Adrenal gland (tissue), 19 donors: ENCODE measurements at places on chromosomes 3 and 15.

DNA sequence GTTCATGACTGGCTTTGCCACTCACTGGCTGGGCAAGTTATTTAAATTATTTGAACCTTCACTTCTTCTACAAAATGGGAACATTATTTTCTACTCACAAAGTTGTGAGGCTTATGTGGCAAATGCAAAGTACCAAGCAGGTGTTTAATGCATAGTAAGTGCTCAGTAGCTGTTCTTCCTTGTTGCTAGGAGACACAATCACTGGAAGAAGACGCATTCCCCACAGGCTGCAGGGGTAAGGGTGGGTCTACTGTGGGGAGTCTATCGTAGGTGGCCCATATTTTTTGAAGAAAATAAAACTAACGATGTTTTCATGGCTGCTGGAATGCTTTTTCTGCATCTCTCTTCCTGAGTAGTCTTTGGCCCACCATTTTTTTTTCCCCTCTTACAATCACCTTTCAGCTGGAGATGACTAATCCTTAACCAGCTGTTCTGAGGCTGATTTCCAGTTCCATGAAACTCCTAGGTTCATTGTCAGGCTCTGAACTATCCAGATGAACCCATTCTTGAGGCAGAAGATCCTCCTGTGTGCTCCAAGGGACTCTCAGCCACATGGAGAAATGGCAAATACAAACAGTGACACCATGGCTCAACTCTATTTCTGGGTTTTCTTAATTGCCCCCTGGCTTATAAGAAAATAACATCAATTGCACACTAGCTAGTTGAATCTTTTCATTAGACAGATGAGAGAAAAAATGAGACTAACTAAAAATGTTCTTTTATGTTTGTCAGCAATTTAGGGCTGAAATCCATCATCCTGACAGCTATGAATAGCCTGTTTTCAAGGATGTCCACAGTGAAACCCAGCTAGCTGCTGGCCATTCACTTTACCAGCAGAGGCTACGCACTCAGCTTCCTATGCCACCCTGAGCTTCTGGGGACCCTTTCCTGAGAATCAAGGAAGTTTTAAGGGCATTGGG is 108.3 kb upstream of the ETV5 start:
- H3K4me1 ChIP-seq, result peaks cover 46% of the 10 kb centered on the region
- no peaks in the 10 kb centered on the region for H3K27me3 ChIP-seq
- no peak for DNase-seq
- no peaks in the 10 kb centered on the region for H3K36me3 ChIP-seq
- H3K4me3 ChIP-seq, result no peak overlapping the region

DNA sequence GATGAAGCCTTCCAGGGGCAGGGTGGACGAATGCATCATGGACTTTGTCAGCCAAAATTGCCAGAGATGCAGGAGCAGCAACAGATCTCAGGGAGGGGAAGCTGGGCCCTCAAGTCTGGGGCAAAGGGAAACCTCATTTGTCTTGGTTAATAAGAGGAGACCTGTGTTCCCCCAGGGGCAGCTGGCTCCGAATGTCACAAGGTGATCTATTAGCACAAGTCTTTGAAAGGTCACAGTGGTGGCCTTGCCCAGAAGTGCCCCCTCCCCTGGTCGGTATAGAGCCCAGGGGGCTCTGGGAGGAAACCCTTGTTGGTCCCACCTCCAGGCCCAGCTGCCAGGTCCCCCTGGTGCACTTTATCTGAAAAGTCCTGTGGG is 46.2 kb downstream of the ABTB1 start:
- H3K4me1 ChIP-seq, result peaks cover 10% of the 10 kb centered on the region
- no peak overlapping the region for H3K4me3 ChIP-seq
- H3K36me3 ChIP-seq, result no peaks in the 10 kb centered on the region
- DNase-seq, result no peak
- no peaks in the 10 kb centered on the region for H3K27me3 ChIP-seq
- no peak overlapping the region for H3K27ac ChIP-seq

DNA sequence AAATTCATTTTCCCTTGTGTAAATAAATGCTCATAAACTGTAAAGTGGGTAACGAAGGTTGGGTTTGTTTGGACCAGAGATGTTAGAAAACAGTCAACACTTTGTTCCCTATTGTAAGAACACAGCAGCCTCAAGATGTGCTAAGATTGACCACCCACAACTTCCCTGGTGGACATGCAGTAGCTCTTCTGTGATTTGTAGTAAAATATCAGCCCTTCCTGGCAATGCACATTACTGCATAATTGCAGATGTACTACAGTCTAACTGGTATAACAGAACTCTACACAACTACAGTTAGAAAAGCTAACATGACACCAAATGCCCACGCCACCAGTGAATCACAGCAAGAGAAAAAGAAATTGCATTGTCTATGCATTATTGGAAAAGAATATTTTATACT is 129.4 kb downstream of the FGF12 start:
- no peak overlapping the region for H3K27ac ChIP-seq
- H3K27me3 ChIP-seq, result no peaks in the 10 kb centered on the region
- DNase-seq, result no peak
- no peak overlapping the region for H3K4me3 ChIP-seq

DNA sequence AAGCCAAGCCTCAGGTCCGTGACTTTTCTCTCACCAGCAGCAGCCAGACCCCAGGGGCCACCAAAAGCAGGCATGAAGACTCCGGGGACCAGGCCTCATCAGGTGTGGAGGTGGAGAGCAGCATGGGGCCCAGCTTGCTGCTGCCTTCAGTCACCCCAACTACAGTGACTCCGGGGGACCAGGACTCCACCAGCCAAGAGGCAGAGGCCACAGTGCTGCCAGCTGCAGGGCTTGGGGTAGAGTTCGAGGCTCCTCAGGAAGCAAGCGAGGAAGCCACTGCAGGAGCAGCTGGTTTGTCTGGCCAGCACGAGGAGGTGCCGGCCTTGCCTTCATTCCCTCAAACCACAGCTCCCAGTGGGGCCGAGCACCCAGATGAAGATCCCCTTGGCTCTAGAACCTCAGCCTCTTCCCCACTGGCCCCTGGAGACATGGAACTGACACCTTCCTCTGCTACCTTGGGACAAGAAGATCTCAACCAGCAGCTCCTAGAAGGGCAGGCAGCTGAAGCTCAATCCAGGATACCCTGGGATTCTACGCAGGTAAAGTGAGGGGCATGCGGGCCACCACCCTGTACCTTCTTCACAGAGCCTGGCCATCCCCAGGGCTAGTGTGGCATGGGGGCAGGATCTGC is 12.0 kb upstream of the ABTB1 start:
- H3K27ac ChIP-seq, result no peak overlapping the region
- H3K36me3 ChIP-seq, result no peaks in the 10 kb centered on the region
- H3K4me3 ChIP-seq, result no peak overlapping the region
- no peaks in the 10 kb centered on the region for H3K27me3 ChIP-seq
- H3K4me1 ChIP-seq, result peaks cover 9% of the 10 kb centered on the region

GRCh38 chr15:62913246-62913645 is 129.3 kb upstream of the TPM1 start:
- H3K4me1 ChIP-seq, result no peaks in the 10 kb centered on the region

GRCh38 chr3:115498898-115499297 is 124.4 kb upstream of the GAP43 start:
- no peaks in the 10 kb centered on the region for H3K36me3 ChIP-seq
- H3K27ac ChIP-seq, result no peak overlapping the region
- H3K27me3 ChIP-seq, result no peaks in the 10 kb centered on the region

- no peak for DNase-seq
- H3K36me3 ChIP-seq, result no peaks in the 10 kb centered on the region
- H3K27me3 ChIP-seq, result peaks cover 57% of the 10 kb centered on the region
- H3K4me1 ChIP-seq, result no peaks in the 10 kb centered on the region
- no peak overlapping the region for H3K27ac ChIP-seq
These were observed 6.3 kb downstream of the BNC1 start for GRCh38 chr15:83278191-83278590.

GRCh38 chr15:69215314-69216035 is 55.0 kb downstream of the GLCE start:
- no peak overlapping the region for H3K4me3 ChIP-seq
- H3K27ac ChIP-seq, result no peak overlapping the region
- H3K27me3 ChIP-seq, result no peaks in the 10 kb centered on the region
- no peak for DNase-seq

DNA sequence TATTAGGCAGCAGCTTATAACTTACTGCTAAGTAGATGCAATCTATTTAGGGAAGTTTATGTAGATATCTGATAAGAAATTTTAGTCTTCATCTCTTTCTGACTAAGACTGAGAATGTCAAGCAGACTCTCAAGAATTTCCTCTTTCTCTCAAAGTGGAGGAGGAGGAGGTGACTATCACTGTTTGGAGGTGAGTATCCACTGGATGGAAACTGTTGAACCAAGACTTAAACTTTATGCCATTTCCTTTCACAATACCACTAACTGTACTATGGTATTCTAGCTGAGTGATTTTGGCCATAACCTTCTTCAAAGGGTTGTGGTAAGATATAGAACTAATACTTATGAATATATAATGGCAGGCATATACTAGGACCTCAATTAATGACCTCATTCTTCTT is 64.6 kb downstream of the TPRG1 start:
- H3K4me3 ChIP-seq, result no peak overlapping the region
- DNase-seq, result no peak
- no peaks in the 10 kb centered on the region for H3K36me3 ChIP-seq
- no peaks in the 10 kb centered on the region for H3K27me3 ChIP-seq
- peaks cover 11% of the 10 kb centered on the region for H3K4me1 ChIP-seq

- H3K27me3 ChIP-seq, result no peaks in the 10 kb centered on the region
- H3K4me1 ChIP-seq, result peaks cover 8% of the 10 kb centered on the region
These were observed 26.4 kb downstream of the PRKCD start for GRCh38 chr3:53187430-53187829.

DNA sequence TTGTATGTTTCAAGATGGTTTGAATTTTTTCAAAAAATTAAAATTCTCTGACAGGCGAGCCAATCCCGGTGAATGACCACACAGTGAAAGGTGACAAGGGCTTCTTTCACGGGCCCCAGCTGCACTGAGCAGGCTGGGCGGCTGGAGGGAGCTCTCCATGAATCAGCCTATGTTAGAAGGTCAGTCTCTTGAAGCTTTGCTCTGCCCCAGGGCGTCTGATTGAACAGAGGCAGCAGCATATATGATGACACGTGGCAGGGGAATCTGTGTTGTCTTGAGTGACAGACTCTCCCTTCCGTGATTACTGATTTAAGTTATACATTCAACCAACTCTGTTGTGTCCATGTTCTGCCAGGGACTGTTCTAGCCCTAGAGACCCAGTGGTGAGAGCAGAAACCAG is 51.5 kb downstream of the ISG20 start:
- no peak overlapping the region for H3K27ac ChIP-seq
- peaks cover 4% of the 10 kb centered on the region for H3K27me3 ChIP-seq
- no peaks in the 10 kb centered on the region for H3K36me3 ChIP-seq

- DNase-seq, result no peak
- H3K4me1 ChIP-seq, result no peaks in the 10 kb centered on the region
- no peak overlapping the region for H3K27ac ChIP-seq
- no peaks in the 10 kb centered on the region for H3K27me3 ChIP-seq
These were observed 1298.6 kb downstream of the SI start for GRCh38 chr3:163779396-163780344.

DNA sequence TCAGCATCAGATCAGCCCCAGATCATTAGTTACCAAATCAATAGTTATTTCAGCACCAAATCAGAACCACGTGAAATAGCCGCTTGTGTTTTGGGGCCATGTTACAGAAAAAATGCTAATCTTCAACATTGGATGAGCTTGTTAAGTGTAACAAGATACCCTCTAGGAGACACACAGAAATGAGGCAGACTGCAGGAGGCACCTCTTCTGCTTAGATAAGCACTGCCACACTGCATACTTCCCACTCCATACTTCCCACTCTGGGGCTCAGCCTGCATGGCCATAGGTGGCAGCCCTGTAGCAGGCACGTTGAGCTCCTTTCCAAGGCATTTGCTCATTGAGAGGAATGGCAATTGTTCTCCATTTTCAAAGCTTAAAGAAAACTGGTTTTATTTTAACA is 73.3 kb downstream of the CHCHD6 start:
- H3K4me3 ChIP-seq, result no peak overlapping the region
- no peak for DNase-seq
- H3K27me3 ChIP-seq, result no peaks in the 10 kb centered on the region
- no peaks in the 10 kb centered on the region for H3K36me3 ChIP-seq

DNA sequence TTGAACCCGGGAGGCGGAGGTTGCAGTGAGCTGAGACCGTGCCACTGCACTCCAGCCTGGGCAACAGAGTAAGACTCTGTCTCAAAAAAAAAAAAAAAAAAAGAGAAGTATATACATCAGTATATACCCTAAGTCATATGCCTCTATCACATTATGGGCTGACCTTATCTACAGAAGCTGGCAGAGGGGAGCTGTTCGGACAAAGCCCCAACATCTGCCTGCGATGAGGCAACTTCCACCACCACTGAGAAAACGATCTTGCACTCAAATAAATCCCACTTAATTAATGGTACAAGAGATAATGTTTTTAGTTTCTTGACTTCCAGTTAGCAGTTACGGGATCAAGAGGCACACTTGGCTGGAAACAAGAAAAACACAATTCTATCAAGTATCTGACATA is 2.2 kb downstream of the GLT8D1 start:
- H3K4me1 ChIP-seq, result peaks cover 33% of the 10 kb centered on the region
- no peak overlapping the region for H3K4me3 ChIP-seq
- H3K27me3 ChIP-seq, result no peaks in the 10 kb centered on the region
- peak overlapping the region; percentile 88 for H3K27ac ChIP-seq
- DNase-seq, result no peak

- no peak overlapping the region for H3K27ac ChIP-seq
- H3K4me1 ChIP-seq, result no peaks in the 10 kb centered on the region
- H3K4me3 ChIP-seq, result no peak overlapping the region
These were observed 5.6 kb downstream of the NRROS start for GRCh38 chr3:196645096-196645495.

DNA sequence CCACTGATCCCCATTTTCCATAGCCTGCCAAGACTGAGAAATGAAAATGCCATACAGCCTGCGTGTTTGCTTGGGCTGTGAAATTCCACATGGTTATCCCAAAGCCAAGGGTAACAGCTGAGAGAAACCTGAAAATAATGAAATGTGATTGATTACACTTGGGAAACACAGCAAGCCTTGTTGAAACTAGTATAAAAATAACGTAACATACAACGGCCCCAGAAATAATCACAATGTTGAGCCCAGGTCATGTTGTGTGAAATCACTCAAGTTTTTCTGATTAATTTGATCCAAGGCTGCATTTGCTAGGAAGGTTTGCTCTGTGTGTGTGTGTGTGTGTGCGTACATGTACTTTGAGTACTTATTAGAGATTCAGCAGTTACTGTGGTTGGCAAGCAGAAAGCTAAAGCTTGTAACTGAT is 269.0 kb downstream of the OXSM start:
- DNase-seq, result no peak
- no peaks in the 10 kb centered on the region for H3K4me1 ChIP-seq
- no peak overlapping the region for H3K4me3 ChIP-seq
- no peaks in the 10 kb centered on the region for H3K36me3 ChIP-seq
- no peak overlapping the region for H3K27ac ChIP-seq
- H3K27me3 ChIP-seq, result no peaks in the 10 kb centered on the region
